ENCODE measurements at places on chromosomes 7 and 10.

- DNase-seq, result no peak
Observed at GRCh38 chr7:156461881-156462665, 178.5 kb upstream of the RNF32 start.

GRCh38 chr10:49184642-49185111, 3.5 kb downstream of the TMEM273 start:
- no peak for DNase-seq

- no peak for DNase-seq
Observed at GRCh38 chr10:18501198-18501597, 150.2 kb downstream of the NSUN6 start.

DNA sequence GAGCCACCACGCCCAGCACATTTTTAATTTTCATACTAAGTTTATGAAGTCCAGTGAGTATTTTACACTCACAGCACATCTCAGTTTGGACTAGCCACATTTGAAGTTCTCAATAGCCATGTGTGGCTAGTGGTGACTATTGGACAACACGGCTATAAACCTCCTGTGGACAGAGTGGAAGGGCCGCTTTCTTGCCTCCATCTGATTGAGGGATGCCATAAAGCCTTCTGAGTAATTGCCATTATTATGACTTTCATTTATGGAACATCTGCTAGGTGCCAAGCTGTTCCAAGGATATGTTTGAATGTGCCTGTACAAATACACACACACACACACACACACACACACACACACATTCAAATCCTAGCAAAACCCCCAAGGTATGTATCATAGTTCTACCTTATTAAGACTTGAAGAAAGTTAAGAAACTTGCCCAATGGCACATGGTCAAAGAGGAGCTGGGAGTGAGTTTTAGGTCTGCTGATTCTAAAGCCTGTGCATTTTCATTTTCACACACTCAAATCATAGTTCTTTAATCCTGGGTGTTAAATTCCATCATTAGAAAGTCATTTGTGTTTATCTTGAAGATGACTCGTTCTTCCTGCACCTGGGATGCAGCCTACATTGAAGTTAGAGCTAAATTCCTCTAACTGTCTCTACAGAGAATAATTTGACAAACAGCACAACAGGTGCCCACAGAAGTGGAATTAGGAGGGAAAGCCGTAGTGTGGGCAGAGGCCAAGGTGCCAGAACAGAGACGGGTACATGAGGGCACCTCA, 143.3 kb downstream of the PKD1L1 start:
- no peak for DNase-seq

DNA sequence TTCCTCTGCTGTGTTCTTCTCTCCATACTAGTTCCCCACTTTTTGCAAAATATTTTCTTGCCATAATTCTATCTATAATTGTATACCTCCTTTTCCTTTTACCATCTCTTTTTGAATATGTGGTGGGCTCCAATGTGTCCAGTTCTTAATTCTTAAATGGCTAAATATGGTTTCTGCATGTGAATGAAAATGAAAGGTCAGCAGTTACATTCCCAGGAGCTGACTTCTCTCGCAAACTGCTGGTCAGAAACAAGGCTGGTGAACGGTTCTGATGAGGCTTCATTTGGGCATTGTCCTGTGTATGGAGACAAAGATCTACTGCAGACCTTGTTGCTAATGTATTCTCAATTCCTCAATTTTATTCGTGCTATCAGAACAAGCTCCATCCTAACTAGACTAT, 309.2 kb downstream of the SNX13 start:
- DNase-seq, result no peak

GRCh38 chr10:132885451-132886210, 56.7 kb downstream of the CFAP46 start:
- DNase-seq, result no peak

DNA sequence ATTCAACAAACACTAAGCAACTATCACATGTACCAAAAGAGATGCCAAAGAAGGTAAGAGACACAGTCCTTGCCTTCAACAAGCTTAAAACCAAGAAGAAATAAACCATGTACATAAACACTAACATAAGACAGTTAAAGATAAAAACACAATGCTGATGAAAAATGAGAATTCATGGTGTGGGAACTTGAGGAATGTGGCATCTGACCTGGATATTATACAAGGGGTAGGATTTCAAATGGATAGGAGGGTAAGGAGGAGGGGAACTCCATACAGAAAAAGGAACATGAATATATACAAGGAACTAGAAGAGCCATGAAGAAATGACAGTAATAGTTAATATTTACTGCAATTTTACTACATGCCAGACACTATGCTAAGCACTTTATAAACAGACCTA, 11.0 kb downstream of the HIBADH start:
- no peak for DNase-seq

DNA sequence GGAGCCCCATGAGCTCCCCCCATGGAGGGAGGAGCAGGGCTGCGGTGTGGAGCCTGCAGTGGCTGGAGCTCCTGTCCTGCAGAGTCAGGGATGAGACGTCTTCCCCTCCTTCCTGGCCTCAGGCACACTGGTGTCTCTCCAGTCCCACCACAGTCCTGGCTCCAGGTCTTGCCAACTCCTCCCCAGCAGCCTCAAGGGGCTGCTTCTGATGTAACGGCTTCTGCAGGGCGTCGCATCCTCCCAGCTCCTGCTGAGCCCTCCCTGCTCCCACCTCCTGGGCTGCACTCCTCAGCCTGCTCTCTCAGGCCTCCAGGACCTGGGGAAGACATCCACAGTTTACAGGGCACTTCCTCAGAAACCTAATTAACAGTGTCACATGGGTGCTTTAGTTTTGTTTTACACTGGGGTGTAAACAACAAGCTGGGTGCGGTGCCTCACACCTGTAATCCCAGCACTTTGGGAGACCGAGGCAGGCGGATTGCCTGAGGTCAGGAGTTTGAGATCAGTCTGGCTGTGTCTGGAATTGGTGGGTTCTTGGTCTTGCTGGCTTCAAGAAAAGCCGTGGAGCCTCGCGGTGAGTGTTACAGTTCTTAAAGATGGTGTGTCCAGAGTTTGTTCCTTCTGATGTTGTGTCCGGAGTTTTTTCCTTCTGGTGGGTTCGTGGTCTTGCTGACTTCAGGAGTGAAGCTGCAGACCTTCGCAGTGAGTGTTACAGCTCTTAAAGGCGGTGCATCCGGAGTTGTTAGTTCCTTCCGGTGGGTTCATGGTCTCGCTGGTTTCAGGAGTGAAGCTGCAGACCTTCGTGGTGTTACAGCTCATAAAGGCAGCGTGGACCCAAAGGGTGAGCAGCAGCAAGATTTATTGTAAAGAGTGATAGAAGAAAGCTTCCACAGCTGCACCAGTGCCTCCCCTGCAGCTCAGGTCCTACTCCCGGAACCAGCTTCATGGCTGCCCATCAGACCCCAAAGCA, 95.0 kb downstream of the PAXIP1 start:
- no peak for DNase-seq

GRCh38 chr10:91571671-91572070, 61.2 kb downstream of the PPP1R3C start:
- DNase-seq, result no peak

GRCh38 chr10:98397089-98397600, 17.8 kb downstream of the PYROXD2 start:
- no peak for DNase-seq

- DNase-seq, result no peak
Observed at GRCh38 chr10:52706332-52707070, 66.1 kb downstream of the MBL2 start.

DNA sequence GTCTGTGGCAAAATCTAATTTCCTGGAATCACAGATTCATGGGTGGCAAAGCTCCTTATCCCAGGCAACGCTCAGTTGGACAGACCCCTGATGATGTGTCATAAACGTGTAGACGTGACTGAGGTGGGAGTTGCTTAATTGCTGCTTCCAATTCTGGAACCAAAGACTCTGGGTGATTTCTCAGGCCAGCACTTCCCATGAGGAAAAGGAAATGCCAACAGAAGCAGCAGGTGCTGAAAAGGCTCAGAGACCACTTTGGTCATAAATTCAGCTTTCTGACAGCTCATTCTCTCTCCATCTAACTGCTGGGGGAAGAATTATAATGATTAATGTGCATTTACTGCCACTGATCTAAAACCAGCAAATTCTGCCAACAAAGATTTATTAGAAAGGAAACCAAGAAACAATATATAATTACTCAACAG, 88.7 kb downstream of the OSBPL3 start:
- no peak for DNase-seq

Data from left hindlimb (tissue), 1 donor.